Astrocyte of the spinal cord (primary cell): ENCODE measurements at places on chromosomes 11 and 22.

GRCh38 chr11:74159642-74160041, 11.2 kb downstream of the C2CD3 start:
- no peak for DNase-seq

- no peak for DNase-seq
Measured at GRCh38 chr22:50169774-50170341, 673 bp upstream of the PANX2 start.

DNA sequence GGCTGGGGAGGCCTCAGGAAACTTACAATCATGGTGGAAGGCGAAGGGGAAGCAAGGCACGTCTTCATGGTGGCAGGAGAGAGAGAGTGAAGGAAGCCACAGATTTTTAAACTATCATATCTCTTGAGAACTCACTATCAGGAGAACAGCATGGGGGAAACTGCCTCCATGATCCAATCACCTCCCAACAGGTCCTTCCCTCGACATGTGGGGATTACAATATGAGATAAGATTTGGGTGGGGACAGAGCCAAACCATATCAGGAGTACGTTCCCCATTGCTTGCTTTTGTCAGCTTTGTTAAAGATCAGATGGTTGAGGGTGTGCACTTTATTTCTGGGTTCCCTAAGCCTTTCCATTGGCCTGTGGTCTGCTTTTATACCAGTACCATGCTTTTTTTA, 53.7 kb upstream of the E2F8 start:
- DNase-seq, result no peak

- no peak for DNase-seq
Measured at GRCh38 chr22:33648478-33648877, 271.8 kb downstream of the LARGE1 start.

- peak; percentile 69 for DNase-seq
Measured at GRCh38 chr11:68040101-68040956, 1.5 kb downstream of the TCIRG1 start.

GRCh38 chr22:27296091-27296675, 505.4 kb downstream of the MN1 start:
- DNase-seq, result no peak

DNA sequence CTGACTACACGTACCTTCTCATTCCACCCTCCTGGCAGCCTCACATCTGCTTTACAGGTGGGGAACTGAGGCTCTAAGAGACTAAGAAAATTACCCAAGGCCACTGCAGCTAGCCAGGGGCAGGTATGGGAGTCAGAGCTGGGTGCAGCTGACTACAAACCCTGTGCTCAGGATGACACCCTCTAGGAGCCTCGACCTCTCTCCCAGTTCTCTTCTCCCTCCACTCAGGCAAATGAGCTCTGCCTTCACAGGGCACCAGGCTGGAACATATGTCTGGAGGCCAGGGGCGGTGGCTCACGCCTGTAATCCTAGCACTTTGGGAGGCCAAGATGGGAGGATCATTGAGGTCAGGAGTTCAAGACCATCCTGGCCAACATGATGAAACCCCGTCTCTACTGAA, 4.0 kb downstream of the SYT12 start:
- DNase-seq, result no peak

DNA sequence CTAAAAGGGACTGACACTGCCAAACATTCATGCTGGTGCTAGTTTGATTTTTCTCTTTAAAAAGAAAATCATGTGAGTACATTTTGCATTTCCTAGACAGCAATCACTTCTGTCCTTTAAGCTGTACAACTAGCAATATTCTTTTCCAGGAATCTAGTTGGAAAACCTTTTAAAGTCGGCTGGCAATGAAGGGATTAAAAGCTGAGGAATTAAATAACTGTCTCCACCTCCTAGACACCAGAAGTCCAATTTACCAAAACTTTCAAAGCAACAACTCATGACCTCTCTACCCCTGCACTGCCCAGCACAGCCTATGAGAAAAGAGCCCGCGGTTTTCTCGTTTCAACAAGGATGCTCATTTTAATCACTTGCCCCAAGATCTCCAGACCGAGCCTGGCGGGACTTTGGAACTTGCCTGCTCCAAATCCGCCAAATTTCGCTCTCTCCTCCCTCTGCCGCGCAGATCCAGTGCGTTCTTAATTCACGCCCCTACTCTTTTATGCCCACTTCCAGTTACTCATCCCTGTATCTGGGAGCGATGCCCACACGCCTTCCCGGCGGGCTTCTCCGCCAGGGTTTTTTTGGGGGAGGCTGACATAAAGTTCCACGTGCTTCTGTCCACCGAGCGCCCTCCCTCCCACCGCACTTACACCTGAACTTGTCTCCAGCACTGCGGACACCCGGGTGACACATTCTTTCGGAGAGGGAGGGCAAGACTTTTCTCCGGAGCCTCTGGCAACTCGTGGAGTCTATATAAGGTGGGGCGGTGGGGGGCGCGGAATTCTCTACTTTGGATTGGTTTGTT, 2.5 kb downstream of the MPPED2 start:
- no peak for DNase-seq

DNA sequence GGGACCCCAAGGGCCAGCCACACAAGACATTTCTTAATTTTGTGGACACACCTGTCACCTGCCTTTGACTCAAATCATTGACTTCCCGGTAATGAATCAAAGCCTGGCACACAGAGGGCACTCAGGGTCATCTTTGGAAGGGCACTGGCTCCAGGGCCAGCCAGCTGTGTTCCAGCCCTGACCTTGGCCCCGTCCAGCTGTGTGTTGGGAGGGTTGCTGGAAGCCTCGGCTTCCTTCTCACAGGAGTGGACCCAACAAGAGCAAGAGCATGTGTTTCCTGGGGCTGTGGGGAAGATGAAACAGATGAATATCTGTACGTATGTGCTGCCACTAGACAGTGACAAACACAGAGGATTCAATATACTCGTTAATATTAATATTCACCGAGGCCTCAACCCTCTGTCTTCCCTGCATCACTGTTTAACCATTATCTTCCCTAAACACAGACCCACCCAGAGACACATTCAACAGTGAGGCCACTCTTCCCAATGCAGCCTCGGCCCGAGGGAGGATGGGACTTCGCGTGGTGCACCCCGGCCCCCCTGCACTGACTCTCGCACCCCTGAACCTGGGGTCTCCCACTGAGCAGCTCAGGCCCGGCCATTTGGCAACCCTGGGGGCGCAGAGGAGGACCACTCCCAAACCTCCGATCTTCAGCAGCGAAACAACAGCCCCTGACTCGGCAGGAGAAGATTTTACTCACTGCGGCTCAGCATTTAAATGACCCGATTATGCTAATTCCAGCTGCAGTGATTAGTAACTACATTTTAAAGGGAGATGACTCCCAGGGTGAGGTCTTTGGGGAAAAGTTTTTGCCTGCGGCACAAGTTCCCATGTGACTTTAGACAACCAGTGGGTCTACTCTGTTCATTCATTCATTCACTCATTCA, 45.7 kb downstream of the PHF21B start:
- DNase-seq, result no peak

DNA sequence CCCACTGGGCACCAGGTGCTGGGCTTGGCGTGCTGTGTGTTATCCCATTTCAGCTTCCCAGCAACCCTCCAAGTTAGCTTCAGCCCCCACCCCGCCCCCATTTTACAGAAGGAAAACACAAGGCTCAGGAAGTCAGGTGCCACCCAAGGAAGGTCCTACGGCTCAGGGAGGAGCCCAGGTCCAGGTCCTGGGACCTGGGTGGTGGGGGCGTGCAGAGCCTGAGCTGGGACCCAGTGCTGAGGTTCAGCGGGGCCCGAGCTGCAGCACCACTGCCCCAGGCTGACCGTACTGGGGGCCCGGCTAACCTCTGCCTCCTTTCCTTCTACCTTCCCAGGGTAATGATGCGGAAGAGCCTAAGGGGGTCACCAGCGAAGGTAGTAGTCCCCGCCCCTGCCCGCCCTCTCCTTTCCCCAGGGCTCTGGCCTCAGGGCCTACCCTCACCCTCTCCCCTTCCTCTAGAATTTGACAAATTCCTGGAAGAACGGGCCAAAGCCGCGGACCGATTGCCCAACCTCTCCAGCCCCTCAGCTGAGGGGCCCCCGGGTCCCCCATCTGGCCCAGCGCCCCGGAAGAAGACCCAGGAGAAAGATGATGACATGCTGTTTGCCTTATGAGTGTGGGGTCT, 34.2 kb upstream of the HMOX1 start:
- no peak for DNase-seq

DNA sequence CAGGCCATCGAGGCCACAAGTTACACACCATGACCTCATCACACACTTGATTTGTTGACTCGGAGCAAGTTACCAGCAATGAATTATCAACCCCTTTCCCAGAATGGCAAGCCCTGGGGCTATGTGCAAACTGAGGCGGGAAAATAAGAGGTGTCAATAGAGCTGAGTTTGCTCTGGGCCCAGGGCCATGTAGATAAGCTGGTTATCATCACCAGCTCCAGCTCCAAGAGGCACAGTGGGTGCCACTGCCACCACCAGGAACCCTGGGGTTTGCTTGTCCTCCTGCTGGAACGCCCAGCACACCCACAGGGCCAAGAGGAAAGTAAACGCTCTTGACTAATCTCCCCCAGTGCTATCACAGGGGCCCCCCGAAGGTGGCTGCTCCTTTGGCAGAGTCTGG, 13.0 kb upstream of the VPS37C start:
- no peak for DNase-seq

- no peak for DNase-seq
Measured at GRCh38 chr22:45587638-45588505, 83.8 kb upstream of the ATXN10 start.

DNA sequence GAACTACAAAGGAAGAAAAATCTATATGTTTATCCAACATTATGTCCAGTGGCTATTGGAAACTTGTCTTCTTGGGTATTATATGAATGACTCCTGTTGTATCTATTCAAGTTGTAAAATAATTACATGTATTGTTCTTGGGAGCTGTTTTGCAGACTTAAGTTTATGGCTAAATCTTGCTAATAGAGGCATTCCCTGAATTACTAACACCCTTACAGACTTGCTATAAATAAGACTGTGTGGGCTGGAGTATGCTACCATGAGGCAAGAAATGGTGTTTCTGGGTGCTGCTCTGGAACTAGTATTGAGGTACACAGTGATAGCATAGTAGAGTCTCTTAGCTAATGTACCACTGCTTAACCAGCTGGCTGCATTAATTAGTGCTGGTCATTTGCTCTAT, 155.1 kb downstream of the HIPK3 start:
- DNase-seq, result no peak

- DNase-seq, result peak; percentile 2
Measured at GRCh38 chr22:26172389-26172990, 3.2 kb downstream of the SEZ6L start.

GRCh38 chr11:60158636-60159035, 24.2 kb downstream of the MS4A6A start:
- DNase-seq, result no peak

GRCh38 chr11:15981292-15981691, 375.1 kb downstream of the SOX6 start:
- no peak for DNase-seq

GRCh38 chr11:128897826-128898225, 6.7 kb downstream of the KCNJ5 start:
- no peak for DNase-seq

DNA sequence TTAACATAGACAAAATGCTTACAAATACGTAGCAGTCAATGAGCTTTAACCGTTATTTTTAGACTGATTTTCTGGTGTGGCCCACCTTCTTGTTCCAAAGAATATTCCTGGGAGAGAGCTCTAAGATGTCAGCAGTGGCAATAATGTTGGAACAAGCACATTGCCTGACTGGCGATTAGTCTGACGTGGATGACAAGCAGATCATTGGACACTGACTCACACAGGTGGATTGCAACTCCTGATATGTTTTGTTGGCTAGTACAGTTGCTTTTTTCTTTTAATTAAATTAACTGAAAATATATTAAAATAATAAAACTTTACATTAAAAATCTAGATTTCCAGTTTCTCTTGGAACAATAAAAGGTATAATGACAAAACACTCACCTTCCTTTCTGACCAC, 78.0 kb downstream of the TENM4 start:
- no peak for DNase-seq

DNA sequence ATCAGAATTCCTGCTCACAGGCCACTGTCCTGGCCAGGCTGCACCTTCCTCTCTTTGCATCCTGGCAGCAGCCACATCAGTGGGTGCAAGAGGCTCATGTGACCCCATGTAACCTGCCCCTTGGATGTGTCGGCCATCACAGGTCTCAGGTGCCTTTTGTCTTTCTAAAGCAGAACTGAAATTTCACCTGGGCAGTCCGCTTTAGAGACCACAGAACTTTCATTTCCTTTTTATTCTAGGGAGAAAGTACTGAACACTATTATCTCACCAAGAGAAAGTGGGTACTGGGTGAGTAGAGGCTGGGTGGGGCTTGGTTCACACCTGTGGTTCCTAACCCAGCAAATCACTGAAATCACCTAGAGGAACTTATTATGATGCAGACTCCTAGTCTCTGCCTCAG, 51.7 kb upstream of the NUP160 start:
- DNase-seq, result no peak

- no peak for DNase-seq
Measured at GRCh38 chr11:131217313-131218310, 152.8 kb upstream of the NTM start.
